ENCODE measurements at places on chromosomes 4 and X.
A peak's percentile ranks its signal among the peaks of the same experiment; 100 is the strongest.

DNA sequence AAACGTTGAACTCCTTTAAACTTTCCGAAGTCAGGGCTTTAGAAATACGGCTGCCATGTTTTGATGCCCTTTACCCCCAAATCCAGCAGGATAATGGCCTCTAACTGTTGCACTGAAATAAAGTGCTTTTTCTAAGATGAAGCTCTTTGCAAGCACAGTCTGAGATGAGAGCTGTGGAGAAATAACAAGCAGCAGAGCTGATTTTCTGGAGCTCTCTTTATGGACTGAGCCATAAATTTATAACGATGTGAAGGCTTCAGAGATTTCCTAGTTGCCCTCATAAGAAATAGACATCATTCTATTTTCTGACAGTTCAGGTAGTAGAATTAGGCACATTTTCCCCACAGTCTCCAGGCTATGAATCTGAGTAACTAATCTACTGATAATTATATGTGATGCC lies 567.3 kb downstream of the PDHA2 start:
- DNase-seq, result no peak

DNA sequence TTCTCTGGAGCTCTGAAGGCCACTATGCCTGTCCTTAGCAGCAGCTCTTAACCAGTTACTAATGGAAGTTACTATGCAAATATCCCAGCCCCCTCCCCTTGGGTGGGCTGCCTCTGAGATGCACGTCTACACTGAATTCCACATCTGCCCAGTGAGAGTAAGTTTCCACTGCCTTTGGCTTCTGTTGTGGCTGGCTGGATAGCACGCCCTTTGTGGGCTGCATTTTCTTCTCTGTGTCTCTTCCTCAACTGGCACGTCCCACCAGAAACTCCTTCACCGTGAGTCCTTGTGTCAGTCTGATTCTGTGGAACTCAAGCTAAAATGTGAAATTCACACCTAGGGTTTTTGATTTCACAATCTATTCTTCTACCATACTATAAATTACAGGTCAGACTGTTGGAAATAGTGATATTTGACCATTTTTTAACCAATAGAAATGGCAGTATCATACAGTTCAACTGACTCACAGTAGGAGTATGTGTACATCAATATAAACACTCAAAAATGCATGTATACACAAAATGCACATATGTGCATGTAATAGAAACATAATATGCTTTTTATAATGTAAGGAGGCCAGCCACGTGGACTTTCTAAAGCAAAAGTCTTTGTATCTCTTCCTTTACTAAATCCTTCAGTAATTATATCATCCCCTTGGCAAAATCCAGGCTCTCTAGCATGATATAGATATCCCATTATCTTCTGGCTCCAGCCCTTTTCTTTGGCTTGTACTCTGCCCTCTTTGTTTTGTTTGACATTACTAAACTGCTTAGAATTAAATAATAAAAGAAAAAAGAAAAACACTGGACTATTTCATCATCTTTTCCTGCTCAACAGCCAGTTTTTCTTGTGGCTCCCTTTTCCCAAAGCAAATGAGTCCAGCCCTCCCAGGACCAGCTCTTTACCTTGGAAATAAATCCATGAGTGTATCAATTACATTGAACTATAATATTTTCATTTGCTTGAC lies 33.2 kb upstream of the LDB2 start:
- no peak for DNase-seq

GRCh38 chrX:119887721-119888425 lies 7.8 kb upstream of the AKAP14 start:
- peak; percentile 57 for DNase-seq

DNA sequence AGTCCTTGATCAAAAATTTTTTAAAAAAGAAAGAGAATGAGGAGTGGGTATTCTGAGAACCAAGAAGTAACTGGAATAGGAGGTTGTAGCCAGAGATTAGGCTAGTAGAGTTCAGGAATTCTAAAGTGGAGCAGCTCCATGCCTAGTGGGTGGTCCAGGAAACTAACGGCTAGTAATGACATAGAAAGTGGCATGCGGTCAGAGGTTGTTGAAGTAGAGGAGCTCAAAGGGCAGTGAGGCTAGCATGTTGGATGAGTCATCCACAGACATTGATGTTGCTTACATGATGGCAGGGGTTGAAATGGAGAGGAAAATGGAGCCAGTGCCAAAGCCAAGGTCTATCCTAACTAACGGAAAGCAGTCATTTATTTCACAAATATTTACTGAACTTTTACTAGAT lies 42.1 kb downstream of the TEX13B start:
- DNase-seq, result no peak

GRCh38 chrX:54641530-54641929 lies 111.5 kb downstream of the GNL3L start:
- DNase-seq, result no peak

DNA sequence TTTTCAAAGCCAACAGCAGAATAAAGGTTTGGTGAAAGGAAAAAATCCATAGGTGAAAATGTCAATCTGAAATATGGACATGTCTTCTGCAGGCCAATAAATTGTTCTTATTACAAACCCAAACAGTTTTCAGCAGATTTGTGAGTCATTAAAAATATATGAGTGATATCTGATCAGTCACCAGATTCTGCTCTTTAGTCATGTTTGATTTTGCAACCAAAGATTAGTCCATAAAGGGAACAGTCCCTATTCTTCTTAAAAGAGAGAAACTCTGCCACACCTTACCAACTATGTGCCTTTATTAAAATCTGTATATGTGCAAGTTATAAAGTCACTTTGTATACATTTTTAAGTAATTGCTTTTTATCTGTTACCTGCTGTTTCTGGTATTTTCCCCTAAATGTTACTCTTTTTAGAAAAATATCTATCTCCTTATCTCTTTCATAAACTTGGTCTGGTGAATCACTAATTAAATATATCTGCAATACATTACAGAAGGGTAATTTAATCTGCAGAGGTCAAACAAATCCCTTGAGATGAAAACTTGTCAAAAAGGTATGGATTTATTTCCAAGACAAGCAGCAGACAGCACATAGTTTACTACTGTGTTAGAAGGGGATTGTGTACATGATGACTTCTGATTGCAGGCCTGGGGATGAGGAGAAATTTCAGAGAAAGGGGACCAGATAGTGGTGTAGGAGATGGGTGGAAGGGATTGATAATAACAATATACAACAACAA lies 322.9 kb upstream of the NWD2 start:
- no peak for DNase-seq

DNA sequence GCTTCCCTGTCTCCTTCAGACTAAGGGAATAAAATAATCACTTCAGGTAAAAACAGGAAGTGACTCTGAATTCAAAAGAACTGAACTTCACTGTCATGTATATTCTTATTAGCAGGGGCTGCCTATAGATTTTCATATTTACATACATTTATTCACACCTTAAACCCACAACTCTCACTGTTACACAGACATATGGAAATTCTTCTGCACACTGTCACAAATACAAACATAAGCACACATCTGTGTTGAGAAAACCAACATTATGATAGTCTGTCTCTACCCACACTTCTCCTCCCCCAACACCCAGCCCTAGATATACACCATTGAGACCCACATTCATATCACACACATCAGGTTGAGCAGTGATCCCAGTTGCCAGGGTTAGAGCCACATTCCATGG lies 5.7 kb upstream of the FGF16 start:
- no peak for DNase-seq

DNA sequence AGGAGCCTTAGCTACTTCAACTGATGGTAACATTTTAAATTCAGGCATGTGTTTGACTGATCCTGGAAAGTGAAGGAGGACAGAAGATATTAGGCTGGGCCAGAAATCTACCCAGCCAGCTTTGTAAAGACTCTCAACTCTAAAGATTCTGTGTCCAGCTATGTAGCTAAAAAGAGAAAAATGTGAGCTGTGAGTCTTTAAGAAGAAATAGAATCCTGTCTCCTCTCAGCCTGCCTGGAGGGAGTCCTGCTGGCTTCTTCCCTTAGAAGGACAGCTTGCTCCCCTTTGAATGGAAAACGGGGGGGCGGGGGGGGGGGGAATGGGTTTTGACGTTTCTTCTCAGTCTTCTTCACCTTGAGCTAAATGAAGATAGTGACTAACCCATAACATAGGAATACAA lies 54.3 kb upstream of the INTU start:
- DNase-seq, result no peak

GRCh38 chrX:113675278-113675677 lies 834.6 kb upstream of the AMOT start:
- no peak for DNase-seq

GRCh38 chrX:55486736-55487135 lies 2.9 kb downstream of the USP51 start:
- DNase-seq, result no peak

DNA sequence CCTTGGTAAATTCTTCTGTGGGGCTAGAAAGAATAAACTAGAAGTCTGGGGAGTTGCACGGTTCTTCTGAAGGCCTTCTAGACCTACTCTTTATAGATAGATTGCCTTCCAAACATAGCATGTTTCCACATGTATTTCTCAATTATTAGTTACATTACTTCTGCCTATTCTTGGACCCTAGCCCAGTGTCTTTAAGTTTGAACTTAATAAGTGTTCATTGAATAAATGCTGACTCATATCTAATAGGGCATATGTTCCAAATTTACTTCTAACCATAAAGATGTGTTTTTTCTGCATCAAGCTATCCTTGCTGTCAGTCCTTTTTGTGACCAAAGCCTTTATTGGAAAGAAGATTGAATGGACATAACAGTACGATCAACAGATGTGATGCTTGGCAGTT lies 503.6 kb upstream of the ZFP42 start:
- DNase-seq, result no peak

- no peak for DNase-seq
Observed at GRCh38 chr4:155321006-155321405, 55.8 kb downstream of the MAP9 start.

DNA sequence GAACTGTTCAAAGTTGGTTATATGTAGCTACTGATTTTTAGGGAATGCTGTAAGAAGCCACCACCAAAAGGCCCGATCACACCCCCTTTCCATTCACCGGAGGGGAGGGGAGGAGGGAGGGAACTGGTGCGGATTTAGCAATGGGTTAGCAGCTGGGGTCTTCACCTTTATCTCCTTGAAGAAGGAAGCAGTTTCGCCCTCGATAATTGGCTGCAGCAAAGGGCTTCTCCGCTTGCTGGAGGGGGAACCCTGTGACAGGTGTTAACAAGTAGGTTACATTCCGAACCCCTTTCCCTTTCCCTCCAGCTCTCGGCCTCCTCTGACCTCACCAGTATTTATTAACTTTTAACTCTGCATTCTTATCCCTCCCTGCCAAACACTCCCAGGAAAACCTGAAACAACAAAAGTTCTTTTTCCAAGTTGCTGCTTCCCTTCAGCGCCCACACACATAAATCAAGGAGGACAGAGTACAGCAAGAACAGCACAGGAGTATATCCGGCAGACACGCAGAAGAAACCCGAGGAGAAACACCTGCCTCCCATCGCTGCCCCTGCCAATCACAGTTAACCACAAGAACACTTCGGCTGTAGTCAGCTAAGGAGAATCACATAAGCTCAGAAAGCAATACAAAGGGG lies 39.8 kb upstream of the NAP1L5 start:
- no peak for DNase-seq

GRCh38 chr4:153266988-153267387 lies 62.7 kb downstream of the TRIM2 start:
- no peak for DNase-seq

- no peak for DNase-seq
Observed at GRCh38 chr4:3714642-3715001, 51.6 kb upstream of the ADRA2C start.

GRCh38 chrX:73215246-73215645 lies 595 bp upstream of the NAP1L2 start:
- DNase-seq, result no peak

DNA sequence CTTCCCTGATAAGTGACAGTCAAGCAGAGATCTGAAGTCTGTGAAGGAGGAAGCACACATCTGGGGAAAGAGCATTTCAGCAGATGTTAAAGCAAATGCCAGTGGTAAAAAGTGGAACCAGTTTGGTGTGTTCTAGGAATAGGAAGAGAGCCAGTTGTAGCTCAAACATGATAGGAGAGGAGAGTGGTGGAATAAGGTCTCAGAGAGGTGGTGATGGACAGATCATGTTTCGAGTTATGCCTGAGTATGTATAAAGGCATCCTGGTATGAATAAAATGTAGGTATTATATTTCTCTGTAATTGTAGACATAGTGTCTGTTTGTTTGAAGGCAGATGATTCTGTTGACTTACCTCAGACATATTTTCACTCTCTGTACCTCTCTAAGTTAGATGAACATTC lies 89.1 kb downstream of the LARP7 start:
- DNase-seq, result no peak

GRCh38 chr4:56480691-56481090 lies 13.3 kb downstream of the SRP72 start:
- DNase-seq, result no peak

GRCh38 chr4:85474818-85475630 lies at the start of gene ARHGAP24:
TSS of gene ARHGAP24 (plus strand) at chr4:85475150.
- DNase-seq, result peak; percentile 17

GRCh38 chr4:113444386-113444785 lies 317.2 kb downstream of the CAMK2D start:
- DNase-seq, result no peak

DNA sequence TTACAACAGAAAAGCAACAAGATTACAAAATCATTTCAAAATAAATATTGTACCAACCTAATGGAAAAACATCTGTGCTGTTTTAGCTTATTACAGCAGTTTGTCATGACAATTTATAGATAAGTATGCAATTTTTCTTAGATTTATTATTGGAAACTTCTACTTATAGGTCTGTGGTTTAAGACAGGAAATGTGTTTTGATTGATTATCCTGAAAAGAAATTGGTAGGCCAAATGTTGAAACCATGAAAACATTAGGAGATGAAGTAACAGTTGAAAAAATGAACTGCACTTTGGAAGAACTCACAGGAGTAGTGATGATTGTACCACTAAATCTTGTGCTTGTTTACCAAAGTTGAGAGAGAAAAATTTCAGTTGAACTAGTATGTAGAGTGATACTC lies 162.2 kb upstream of the GIMD1 start:
- DNase-seq, result no peak

GRCh38 chrX:40094041-40094899 lies 3.5 kb downstream of the BCOR start:
- DNase-seq, result no peak

- DNase-seq, result no peak
Observed at GRCh38 chr4:135927651-135928050, 1604.6 kb downstream of the PCDH18 start.

DNA sequence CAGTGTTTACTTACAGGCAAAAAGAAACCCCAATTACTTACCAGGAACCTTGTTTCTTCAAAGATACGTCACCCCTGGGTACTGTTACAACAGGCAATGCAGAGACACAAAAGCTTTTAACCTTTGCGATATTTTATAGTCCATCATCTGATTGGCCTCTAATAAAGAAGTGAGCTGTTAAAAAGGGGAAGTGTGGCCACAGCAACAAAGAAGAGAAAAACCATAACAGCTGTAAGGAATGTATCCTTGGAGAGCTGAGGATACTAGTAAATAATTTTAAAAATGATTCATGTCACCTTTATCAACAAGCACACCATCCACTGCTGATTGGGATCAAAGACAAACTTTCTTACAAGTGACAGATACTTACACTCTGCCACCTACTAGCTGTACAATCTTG lies 14.1 kb downstream of the GABRA4 start:
- no peak for DNase-seq

DNA sequence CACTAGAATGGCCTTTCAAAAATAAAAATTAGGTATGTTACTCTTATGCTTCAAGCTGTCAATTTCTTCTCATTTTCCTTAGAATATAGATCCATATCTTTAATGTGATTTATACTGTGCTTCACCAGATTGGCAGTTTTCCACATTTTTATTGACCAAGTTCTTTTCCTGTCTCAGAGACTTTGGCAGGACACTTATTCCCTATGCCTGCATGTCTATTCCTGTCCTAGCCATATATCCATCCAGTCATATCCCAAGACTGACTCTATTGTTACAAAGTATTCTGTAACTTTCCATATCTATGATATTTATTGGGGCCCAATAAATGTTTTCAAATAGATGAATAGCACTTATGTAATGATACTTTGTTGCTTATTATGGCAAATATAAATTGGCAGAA lies 450.7 kb downstream of the GASK1B start:
- no peak for DNase-seq

Data from T-helper 2 cell treated with Interferon-gamma antibody and Interleukin-4, amounts not matched to agents 5 μg/mL and 100 μg/mL, for 36 hours (primary cell).